ENCODE measurements at places on chromosomes 2 and 18. TPM values are rescaled to one million over a fixed set of nuclear protein-coding genes. Genes with fewer than 3 reads are reported as not detected.
A peak's percentile ranks its signal among the peaks of the same experiment; 100 is the strongest.

Gene PIEZO2
- 0.76 TPM for total RNA-seq

Gene TGFA
- total RNA-seq: 42.6 TPM

Gene ABCG8
- not detected for total RNA-seq

GRCh38 chr2:86414996-86415395, 26.2 kb upstream of the KDM3A start:
- peak; percentile 91 for ATAC-seq

- no peak for ATAC-seq
Observed at GRCh38 chr2:152585830-152586484, 131.3 kb downstream of the PRPF40A start.

- ATAC-seq: no peak
Observed at GRCh38 chr2:176755537-176756135, 457.0 kb upstream of the HNRNPA3 start.

DNA sequence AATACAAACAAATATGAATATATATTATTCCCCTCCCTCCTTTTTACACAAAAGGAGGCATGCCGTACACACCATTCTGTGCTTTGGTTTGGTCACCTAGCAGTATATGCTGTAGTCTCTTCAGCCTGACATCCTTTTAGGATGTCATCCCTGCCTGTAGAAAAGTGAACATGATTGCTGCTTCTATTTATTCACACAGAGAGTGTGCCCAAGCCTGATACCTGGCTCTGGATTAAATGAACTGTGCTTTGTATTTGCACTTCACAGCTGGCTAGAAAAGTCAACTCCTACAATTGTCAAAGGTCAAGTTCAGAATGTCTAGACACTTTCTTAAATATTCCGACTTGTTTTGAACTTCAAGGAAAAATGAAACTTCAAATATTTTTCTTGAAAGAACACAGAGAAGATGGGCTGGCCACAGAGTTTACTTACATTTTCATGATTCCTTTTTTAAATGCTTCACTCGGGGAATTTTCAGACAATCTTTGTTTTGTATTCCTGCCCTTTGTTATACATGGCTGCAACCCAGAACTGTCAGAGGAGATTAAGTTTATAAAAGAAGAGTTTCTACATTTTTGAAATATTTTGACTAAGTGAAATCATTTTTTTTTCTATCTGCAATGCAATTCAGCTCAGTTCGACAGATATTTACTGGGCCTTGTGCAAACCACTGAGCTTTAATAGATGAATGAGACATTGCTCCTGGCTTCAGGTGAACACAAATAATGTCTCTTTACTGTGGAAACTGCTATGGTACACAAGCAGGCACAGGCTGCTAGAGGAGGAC, 33.5 kb downstream of the DAPL1 start:
- no peak for ATAC-seq

- peak; percentile 35 for ATAC-seq
Observed at GRCh38 chr2:12816379-12817306, 99.9 kb downstream of the TRIB2 start.

- no peak for ATAC-seq
Observed at GRCh38 chr2:232170396-232170795, 208.2 kb upstream of the ALPP start.

- ATAC-seq: peak; percentile 10
Observed at GRCh38 chr2:99900556-99900955, 241.8 kb downstream of the AFF3 start.

GRCh38 chr2:239532859-239533258, 132.0 kb upstream of the HDAC4 start:
- ATAC-seq: peak; percentile 29

DNA sequence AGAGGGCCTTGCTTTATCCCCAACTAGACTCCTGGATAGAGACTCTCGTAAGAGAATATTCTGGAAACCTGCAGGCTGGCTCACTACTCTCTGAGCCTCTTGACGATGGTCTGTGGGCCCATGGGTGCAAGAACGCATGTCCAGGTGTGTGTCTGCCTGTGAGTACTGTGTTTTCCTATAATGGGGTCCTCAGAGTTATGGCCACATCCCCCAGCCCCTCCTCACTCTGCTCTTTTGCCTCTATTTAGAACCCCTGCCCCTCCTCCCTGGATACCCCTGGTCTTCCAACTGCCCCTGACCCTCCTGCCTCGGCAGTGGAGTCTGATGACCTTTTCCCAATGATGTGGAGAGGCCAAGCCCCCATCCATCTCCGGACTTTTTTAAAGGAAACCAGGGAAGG, 148.1 kb downstream of the ZFP36L2 start:
- no peak for ATAC-seq
